ENCODE measurements at places on chromosomes 7 and 10.

DNA sequence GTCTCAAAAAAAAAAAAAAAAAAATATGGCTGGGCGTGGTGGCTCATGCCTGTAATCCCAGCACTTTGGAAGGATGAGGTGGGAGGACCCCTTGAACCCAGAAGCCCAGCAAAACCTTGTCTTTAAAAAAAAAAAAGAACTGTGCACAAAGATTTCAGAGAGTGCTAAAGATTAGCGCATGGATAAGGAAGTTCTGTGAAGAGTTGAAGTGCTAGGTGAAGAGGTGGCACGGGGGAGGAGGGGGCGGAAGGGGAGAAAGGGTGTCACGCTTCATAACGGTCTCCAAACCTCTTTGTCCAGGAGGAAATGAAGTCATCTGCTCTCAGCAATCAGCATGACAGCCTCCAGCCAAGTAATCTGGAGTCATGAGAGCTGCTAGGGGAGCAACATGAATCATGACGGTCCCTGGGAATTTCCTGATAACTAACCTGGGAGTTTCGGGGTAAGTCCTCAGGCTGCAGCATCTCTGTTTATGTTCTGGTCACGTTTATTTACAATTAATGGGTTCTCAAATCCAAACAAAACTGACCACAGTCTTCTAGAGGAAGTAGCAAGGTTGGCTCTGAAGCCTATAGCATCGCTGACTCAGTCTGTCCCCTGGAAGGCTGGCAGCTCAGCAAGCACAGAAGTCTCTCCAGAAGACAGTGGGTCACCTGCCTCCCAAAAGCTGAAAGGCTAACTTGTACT, 1.9 kb upstream of the PLAU start:
- DNase-seq, result peak; percentile 93

GRCh38 chr10:35409094-35409582, 72.8 kb downstream of the CCNY start:
- DNase-seq, result peak; percentile 58

DNA sequence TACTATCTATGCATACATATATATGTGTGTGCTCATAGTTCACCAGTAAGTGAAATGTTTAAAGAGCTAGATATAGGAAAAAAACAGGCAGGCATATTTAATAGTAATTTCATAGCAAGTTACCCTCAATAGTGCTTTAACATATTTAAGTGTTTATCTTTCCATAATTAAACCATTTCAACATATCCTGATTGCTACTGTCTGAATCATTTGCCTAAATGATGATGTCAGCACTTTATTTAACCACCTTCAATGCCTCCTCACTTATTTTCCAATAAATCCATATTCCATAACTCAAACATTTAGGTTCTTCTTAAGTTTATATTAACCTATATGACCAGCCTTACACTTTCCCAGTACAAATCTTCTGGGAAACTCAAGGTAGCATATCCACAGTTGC, 601.1 kb downstream of the ARL4A start:
- DNase-seq, result no peak

GRCh38 chr7:156566812-156567549, 73.6 kb upstream of the RNF32 start:
- DNase-seq, result no peak

DNA sequence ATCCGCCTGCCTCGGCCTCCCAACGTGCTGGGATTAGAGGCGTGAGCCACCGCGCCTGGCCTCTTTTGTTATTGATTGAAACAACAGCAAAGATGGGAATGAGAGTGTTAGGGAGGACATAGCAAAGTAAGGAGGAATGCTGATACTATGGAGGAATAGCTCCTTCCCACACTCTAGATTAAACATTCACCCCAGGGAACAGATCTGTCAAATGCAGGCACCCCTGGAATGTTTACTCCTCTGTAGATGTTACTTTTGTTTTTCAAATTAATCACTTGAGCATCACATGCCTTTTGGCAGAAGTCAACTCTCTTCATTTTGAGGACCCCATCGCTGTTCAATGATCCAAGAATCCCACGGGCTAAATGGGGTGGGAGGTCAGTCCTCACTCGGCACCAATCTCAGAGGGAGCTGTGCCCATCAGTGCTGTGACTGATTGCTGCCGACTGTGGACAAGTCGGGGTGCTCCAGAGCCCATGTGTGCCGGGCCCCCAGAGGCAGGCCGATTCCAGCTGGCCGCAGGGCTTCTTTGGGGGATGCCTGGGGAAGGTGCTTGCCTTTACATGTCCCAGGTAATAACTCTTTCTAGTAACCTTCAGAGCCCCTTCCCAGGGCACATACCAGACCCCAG, 10.2 kb upstream of the COBL start:
- no peak for DNase-seq

- DNase-seq, result no peak
These were observed 38.6 kb downstream of the VOPP1 start for GRCh38 chr7:55533729-55534080.

GRCh38 chr10:49089152-49089551, 26.2 kb downstream of the VSTM4 start:
- no peak for DNase-seq

DNA sequence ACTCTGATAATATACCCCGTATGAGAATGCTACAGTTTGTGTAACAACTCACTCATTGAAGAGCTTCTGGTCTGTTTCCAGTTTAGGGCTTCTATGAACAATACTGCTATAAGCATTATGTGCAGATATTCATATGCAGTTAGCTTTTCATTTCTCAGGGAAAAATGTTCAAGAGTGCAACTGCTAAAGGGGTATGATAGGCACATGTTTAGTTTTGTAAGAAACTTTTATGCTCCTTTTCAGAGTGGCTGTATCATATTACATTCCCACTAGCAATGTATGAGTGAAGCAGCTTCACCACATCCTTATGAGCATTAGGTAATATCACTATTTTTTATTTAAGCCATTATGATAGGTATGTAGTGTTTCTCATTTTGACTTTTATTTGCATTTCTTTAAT, 182.6 kb upstream of the CXCL12 start:
- peak; percentile 44 for DNase-seq

- DNase-seq, result no peak
These were observed 926 bp upstream of the C7orf33 start for GRCh38 chr7:148589640-148590039.

- no peak for DNase-seq
These were observed 71.7 kb downstream of the LYZL2 start for GRCh38 chr10:30557884-30558283.

DNA sequence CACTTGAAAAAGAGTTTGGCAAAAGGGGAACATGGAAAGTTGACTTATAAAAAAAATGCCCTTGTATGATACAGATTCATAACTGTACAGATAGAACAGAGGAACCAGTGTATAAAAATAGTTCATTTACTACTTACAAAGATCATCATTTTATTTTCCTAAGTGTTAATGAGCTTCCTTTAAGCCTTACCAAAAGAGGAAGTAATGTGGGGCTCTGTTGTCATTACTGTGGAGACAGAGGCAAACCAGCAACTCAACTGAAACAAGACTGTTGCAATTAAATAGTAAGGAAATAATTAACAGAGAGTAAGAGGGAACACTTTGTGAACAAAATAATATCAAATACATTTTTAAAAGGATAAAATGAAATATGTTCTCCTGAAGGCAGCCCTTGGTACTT, 526.2 kb upstream of the ADARB2 start:
- no peak for DNase-seq

DNA sequence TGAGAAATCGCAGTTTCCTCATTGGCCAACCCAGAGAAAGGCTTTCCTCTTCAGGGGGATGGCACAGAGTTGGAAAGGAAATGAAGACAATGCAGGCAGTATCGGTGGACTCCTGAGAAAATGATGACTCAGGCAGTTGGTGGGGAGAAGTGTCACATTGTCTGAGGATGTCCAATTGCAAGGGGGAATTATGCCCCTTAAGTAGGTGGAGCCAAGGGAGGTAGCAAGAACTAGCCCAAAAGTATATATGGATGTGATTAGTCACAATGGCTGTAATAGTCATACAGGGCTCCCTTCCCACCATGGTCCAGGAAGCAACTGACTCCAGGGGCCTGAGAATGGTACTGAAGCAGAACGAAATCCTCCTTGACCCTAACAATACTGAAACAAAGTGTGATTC, 58.3 kb upstream of the EGFR start:
- DNase-seq, result no peak

GRCh38 chr7:104035351-104035750, 45.9 kb upstream of the RELN start:
- no peak for DNase-seq

DNA sequence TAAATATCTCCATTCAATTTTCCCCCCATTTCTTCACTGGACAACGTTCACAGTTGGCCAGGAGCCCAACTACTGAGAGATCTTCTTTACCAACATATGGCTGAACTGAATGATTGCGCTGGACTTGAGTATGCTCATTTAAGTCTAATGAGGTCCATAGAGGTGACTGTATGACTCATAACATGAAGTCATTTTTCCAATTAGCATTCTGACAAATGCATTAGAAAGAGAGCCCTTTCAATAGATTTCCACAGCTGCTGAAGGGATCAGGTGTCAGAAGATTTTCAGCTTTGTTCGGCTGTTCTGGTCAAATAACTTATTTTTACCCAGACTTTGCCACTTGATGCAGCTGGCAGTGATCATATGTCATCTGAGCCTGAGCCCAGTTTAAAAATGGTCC, 438.0 kb downstream of the ETV1 start:
- DNase-seq, result no peak

DNA sequence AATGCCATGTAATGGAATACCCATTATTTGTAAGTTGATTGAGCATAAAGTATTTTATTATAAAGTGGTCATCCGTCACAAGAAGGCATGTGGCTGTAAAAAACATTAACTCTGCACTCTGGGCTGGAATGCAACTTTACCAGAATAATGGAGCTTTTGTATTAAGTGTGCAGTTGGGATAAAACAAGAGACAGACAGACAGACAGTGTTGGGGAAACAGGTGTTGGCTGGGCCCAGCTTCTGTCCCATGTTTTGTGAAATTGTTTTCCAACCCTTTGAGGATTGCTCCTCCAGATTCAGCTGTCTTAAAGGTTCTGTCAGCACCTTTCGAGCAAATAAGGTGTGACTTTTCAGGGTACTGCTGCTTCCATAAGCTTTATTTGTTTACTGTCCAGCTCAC, 67.9 kb upstream of the NFKB2 start:
- DNase-seq, result no peak

- no peak for DNase-seq
These were observed 115.7 kb upstream of the PPP2R2D start for GRCh38 chr10:131785121-131785460.

GRCh38 chr7:80619741-80620140, 18.7 kb upstream of the CD36 start:
- DNase-seq, result no peak

DNA sequence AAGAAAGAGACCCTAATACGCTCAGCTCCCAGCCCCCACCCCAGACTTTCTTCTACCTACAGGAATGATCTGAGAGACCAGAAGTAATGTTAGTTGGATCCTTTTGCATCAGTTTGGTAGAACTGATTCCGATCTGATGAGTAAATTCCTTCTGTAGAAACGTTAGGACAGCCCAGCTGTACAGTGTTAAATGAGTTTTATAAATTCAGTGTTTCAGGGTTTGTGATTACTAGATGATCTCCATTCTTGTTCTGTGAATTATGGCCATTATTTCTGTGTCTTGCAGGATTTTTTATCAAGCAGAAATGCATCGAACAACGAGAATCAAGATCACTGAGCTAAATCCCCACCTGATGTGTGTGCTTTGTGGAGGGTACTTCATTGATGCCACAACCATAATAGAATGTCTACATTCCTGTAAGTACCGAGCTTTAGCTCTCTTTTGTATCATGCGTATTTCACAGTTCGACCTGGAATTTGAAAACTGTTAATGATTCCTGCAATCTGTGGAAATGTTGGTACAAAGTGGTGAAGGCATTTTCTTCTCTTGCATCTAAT, 5.3 kb downstream of the BMI1 start:
- DNase-seq, result no peak

DNA sequence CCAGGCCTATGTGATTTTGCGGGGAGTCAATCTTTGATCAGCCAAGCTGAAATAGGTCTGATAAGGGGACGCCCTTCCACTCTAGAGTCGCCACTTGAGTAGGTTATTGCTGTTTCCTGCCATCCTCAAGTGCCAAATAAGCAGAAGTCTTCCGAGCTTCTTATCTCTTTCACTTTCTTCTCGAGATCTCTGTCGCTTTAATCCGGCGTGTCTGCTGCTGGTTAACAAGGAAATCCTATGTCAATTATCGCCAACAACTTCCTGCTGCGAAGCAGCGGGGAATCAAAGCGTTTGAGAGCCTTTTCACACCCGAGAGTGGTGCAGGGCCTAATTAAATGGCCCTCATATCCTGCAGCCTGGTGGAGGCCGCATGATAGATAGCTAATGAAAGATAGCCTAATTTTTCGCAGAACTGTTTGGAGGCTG, 215.9 kb downstream of the RAB11FIP2 start:
- DNase-seq, result no peak

GRCh38 chr7:142876991-142877910, 8.3 kb downstream of the TRPV6 start:
- DNase-seq, result no peak

GRCh38 chr10:11322698-11323097, 288.8 kb downstream of the USP6NL start:
- no peak for DNase-seq

- no peak for DNase-seq
These were observed 45.1 kb downstream of the INPP5F start for GRCh38 chr10:119770928-119771327.

- no peak for DNase-seq
These were observed 6.6 kb downstream of the PDE1C start for GRCh38 chr7:32063614-32064013.

- DNase-seq, result no peak
These were observed 51.9 kb upstream of the A1CF start for GRCh38 chr10:50937230-50937907.

GRCh38 chr10:52376694-52377354, 62.7 kb downstream of the DKK1 start:
- DNase-seq, result no peak

DNA sequence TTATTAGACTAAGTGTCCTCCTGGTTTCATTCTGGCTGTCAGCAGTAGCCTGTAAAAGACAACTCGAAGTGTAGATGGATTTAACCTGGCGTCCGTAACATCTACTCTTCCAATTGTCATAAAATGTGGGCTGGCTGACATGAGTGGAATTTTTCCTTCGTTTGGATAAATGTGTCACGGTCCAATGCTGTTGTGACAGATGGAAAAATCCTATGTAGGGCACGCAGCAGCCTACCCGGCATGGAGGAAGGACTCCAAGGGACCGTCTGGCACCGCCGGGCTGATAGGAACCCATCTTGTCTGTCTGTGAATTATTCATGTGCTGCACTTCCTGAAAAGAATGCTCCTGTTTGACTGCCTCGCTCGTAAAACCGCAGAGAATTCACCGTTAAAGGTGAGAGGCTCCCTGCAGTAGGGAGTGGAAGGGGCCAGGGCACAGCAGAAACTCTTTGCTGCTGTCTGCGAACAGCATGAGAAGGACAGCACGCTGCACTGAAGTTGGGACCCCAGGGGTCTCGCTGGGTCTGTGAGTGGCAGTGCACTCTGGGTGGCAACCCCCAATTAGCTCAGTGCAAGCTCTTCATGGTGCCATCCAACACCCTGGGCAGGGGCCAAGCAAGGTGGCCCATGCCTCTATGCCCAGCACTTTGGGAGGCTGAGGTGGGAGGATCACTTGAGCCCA, 1.6 kb upstream of the ORAI2 start:
- DNase-seq, result no peak

- no peak for DNase-seq
These were observed 339.7 kb downstream of the PTPRN2 start for GRCh38 chr7:158247758-158248487.
